Activated CD8-positive, alpha-beta memory T cell treated with anti-CD3 and anti-CD28 coated beads for 1 hour (primary cell): ENCODE measurements at places on chromosomes 2 and 18.

- no peak for DNase-seq
Measured at GRCh38 chr2:208062961-208063360, 37.6 kb upstream of the PLEKHM3 start.

GRCh38 chr2:31202833-31203232 is 14.5 kb downstream of the CAPN14 start:
- no peak for DNase-seq

- no peak for DNase-seq
Measured at GRCh38 chr2:177445200-177445599, 52.6 kb downstream of the AGPS start.

- DNase-seq: no peak
Measured at GRCh38 chr2:17943444-17943843, 65.0 kb downstream of the KCNS3 start.
